ENCODE measurements at places on chromosomes 5 and 9.
A peak's percentile ranks its signal among the peaks of the same experiment; 100 is the strongest.

- no peak for DNase-seq
Measured at GRCh38 chr5:180802325-180803180, at the start of gene MGAT1. TSS of gene MGAT1 (minus strand) at chr5:180802806. CDS start at chr5:180792971, 9,835 bp downstream.

GRCh38 chr5:58924306-58924705 lies 341.4 kb downstream of the RAB3C start:
- no peak for DNase-seq

DNA sequence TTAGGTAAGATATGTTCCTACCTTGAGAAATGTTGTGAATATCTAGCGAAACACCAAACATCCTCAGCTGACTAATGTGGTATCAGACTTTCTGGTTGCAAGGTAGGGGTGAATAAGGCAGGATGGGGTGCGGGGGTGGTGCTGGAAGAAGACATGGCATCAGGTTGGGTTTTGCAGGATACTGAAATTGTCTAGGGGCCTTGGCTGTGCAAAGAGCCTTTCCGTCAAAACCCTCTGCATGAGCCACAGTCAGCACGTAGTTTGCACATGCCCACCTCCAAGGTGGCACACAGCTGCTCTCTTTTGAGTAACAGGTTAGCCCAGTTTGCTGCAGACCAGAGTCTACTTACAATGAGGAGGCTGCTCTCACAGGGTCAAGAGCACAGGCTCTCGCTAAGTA lies 42.0 kb downstream of the SFXN1 start:
- DNase-seq: peak; percentile 49

DNA sequence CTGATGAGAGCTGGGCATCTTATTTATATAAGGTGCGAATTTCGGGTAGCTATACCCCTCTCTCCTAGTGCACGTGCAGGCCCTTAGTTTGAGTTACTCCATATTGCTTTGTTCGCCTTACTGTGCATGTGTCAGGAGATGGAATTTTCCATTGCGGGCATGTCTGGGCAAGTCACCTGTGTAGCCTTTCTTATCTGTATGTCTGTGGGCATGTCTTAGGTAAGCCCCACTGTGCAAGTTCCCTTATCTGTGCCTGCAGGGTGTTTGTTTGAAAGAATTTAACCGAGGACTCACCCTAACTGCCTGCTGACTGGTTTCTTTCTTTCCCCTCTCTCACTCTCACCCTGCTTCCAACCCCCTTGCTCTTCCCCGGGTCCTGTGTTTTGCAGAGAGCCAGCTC lies 140.7 kb upstream of the RANBP3L start:
- DNase-seq: no peak

- no peak for DNase-seq
Measured at GRCh38 chr5:133200256-133200655, 148.4 kb downstream of the HSPA4 start.

DNA sequence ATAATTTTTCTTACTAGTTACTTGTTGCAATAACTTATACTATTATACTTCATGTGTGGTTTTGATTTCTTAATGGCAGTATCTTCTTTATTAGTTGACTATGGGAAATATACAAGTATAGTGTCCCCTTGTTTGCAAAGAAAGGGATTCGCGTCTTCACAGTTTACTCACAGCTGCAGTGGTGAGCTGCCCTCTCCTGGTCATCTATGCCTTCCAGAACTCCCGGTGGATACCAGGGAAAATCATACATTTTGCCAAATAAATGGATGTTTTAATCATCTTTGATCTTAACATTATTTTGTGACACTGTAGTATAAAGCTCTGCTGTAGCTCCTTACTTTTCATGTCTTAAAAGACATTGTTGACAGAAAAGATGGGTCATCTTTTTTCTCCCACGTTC lies 142.0 kb downstream of the ZCCHC7 start:
- DNase-seq: no peak

GRCh38 chr5:92741906-92742305 lies 839.1 kb downstream of the NR2F1-AS1 start:
- no peak for DNase-seq

Data from stimulated activated CD4-positive, alpha-beta T cell treated with anti-CD3 and anti-CD28 coated beads, Interleukin-12 subunit alpha, Interleukin-12 subunit beta, amount 100 ng/mL, for 48 hours (primary cell).